ENCODE measurements at places on chromosomes 1 and 21.

DNA sequence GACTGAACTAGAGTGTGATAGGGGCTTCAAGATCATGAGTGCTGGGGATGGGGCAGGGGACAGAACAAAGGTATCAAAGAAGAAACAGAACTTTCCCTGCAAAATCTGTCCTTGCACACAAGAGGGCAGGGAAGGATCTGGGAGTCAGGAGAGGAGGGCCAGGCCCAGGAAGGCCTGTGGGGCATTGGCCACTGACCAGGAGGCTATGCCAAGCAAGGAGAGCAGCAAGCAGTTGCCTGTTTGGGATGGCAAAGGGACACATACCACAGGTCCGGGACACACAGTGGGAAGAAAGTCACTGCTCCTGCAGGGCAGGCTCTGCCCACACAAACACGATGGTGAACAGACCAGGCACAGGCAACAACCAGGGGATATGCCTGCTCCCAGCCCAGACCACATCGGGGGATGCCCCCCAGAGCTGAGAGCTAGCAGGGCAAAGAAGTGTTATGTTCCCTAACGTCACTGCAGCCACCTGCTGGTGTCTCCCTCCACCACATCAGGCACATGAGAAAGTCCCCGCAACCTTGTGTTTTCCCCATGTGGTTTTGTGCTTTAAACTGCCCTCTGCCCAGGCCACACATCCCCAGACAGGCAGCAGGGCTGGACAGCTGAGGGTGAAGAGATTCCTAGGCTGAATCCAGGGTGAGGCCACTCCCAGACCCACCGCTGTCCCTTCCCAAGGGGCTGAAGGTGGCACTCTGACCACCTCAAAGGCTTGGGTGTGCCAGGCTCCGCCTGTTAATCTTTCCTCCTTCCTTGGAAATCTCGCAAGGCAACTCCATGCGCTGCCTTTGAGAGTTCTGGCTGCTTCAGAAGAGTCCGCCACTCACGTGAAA is 53.6 kb downstream of the KIF21B start:
- DNase-seq = no peak

DNA sequence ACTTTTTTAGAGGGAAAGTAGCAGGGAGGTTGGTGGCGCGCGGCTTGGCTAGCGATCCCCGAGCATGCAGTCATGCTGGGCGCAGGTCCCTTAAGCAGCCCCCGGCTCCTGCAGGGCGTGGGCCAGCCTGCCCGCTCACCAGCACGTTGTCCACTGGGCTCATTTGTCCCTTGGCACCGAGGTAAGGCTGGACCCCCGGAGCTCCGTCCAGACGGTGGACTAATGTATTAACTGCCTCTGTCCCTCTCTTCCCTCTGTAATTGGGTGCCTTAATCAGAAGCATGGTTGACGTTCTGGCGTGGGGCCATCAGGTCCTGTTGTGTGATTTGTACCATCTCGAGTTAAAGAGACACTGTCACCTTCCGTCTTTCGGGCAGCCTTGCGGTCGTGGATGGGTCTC is 17.7 kb downstream of the TMEM201 start:
- DNase-seq = no peak

DNA sequence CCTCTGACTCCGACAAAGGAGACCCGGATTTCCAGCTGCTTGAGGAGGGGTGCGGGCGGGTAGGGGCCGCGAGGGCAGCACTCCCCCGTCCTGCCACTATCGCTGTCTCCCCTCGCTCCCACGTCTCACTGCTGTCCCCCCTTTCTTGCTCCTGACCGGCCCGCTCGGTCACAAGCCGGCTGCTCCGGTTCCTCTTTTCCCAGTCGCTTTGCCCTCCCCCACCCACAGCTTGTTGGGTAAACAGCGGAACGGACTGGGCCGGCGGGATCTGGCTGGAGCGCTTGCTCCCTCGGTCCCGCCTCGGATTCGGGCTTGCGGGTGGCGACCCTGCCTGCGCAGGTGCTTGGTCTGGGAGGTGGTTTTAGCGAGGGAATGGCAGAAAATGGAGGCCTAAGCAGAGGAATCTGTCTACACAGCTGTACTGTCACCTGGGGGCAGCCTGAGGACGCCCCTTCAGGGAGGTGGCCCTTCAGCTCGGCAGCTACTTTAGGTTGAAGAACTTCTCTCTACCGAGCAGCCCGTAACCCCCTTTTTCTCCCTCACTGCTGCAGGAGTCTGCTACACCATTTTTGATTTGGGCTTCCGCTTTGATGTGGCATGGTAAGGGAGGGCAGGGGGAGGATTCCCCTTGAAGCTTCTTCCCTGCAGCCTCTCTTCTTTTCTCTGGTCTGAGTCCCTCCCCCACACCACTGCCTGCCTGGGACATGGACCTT is 645 bp downstream of the ATP6V0B start:
- no peak for DNase-seq

DNA sequence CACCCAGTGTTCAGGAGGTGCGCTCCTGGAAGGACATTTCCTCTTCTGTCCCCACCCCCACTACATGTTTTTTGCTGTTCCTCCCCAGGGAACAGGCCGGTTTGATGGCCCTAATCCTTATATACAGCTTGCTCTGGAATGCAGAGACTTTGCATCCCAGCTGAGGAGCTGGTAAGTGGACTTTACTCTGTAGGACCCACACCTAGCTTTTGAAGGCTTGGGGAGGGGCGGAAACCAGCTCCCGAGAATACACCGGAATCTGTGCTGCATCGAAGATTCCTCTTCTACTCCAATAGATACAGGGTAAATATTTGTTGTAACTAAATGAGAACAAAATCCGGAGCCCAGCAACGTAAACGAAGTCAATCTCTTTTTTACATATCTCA is 1.2 kb upstream of the CGN start:
- no peak for DNase-seq

DNA sequence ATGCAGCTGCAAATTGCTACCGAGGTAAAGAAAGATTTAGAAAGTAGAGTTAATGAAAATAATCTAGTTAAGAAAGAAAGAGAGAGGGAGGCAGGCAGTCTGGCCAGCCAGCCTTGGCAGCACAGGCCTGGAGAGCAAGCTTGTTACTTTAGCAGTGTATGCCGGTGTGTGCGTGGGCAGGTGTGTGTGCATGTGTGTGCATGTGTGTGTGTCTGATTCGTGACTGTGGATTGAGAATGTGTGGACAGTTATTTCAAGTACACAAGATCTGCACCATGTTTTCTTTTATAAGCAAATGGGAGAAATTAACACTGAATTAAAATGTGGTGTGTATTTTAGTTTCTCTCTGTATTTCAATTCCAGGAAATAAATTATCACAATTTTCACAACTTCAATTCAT is 211.6 kb downstream of the DSCAM start:
- DNase-seq = no peak

GRCh38 chr1:180773210-180773865 is 139.4 kb upstream of the KIAA1614 start:
- DNase-seq = no peak

DNA sequence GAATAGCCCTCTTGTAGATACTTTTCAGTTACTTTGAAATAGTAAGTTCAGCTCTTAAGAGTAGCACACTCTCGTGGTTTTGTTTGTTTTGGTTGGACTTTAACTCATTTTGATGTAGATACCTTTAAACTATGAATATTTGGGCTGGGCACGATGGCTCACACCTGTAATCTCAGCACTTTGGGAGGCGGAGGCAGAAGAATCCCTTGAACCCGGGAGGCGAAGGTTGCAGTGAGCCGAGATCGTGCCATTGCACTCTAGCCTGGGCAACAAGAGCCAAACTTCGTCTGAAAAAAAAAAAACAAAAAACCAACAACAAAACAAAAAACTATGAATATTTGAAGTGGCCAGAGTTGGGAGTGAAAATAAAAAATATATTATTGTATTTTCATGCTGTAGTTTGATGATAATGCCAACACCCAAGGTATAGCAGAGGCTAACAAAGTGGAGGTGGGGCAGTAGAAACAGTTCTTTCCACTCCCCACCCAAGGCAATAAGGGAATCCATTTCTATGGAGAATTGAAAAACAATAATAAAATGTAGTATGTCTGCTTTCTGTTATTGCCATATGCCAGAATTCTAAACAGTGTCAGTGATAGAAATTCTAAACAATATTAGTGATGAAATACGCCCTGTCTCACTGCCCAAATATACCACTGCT is 1.7 kb downstream of the ZNF326 start:
- DNase-seq = no peak

DNA sequence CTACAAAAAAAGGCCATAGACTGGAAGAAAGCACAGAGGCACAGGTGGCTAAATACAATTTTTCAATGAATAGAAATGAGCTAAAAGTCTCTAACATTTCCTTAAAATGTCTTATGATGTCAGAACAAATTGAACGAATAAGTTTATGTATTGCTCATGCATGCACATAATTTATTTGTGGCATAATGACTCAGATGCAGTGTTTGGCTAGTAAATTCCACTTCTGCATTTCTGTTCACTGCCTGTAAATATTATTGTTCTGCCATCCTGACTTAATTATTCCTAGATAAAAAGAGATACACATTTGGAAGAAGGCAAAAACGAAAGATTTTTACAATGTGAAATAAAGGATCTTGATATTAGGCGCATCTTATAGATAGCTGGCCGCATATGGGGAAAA is 26.6 kb upstream of the EXO1 start:
- no peak for DNase-seq

GRCh38 chr1:53165408-53165961 is 23.0 kb upstream of the SLC1A7 start:
- DNase-seq = no peak

- DNase-seq = no peak
These were observed 932 bp downstream of the MAP10 start for GRCh38 chr1:232806186-232806510.

GRCh38 chr1:200954434-200954833 is 59.7 kb downstream of the INAVA start:
- DNase-seq = no peak

GRCh38 chr1:115133440-115133839 is 44.1 kb upstream of the TSPAN2 start:
- no peak for DNase-seq

DNA sequence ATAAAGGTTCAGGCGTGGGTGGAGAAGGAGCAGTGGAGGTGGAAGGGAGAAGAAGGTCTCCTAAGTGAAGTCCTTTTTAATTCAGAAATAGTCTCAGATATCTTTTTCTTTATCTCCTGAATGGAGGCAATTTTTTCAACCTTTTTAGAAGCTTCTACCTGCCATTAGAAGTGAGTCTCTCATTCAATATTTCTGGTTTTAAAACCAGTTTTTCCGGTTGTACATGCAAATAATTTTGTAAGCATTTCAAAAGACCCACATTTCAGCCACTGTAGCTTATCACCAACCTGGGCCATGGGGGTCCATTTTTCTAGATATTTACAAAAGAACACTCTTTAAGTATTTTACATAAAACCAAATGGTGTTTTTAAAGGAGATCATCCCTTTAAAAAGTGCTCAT is 1280.2 kb downstream of the NCAM2 start:
- no peak for DNase-seq

GRCh38 chr1:194225821-194226220 is 1039.4 kb upstream of the B3GALT2 start:
- no peak for DNase-seq

DNA sequence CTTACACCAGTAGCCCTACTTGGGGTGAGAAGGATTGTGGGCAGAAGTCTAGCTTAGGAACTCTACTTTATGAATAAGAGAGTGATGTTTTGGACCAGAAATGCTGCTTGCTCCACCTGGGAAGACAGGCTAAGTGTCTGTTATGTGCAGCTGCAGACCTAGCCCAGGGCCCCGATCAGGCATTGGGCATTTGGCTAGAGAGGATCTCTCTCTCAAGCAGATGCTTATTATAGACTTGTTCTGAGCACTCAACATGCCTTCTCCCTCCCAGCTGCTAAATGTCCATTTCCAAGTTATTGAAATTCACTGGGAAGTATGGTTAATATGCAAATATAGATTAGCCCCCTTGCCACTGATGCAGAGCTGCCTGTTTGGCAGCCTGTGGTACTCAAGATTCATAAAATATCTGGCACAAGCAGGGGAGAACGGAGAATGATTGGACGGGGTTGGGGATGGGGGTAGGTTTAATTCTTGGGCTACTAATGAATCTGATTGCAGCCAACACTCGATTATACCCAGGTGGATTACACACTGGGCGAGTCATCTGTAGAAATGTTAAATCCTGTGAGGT is 115.9 kb downstream of the KCND3 start:
- DNase-seq = no peak

DNA sequence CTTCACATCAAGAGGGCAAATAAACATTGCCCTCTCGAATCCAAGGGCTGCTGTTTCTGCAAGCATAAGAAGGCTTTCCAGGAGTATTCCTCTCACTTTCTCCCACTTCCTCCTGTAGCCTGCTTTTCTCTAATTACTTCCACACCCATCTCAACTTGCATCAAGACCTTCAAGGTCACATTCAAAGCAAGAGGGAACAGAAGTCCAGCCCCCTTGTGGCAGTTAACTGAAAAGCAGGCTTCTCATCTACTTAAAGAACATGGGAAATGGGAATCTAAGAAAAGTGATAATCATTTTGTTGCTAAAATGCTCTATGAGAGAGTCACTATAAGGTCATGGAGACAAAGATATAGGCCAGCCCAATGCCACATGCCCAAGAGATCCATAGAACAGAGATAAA is 874.4 kb downstream of the KCNT2 start:
- DNase-seq = no peak

GRCh38 chr1:195568389-195568788 is 1039.9 kb downstream of the KCNT2 start:
- DNase-seq = no peak
